ENCODE measurements at places on chromosomes 3 and 15.

DNA sequence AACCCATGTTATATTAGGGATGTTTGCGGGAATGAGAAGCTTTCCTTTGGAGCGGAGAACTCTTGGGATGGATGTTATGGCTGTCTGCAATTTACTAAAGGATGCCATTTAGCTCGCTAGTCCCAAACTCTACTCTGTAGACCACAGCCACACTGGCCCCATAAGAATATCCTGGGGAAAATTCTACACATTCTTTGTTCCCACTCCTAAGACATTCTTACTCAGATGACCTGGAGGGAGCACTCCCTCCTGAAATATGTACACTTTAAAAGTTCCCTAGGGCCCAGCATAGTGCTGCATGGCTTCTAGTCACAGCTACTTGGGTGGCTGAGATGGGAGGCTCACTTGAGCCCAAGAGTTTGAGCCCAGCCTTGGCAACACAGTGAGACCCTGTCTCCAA is 288.7 kb upstream of the RORA start:
- DNase-seq: no peak

GRCh38 chr3:128681369-128681829 is 30.8 kb upstream of the RPN1 start:
- no peak for DNase-seq

GRCh38 chr15:67085237-67085817 is 19.9 kb downstream of the SMAD3 start:
- DNase-seq: no peak

- DNase-seq: no peak
These were observed 64.9 kb downstream of the UACA start for GRCh38 chr15:70698426-70698825.
